ENCODE measurements at places on chromosomes 1 and 21. TPM values are rescaled to one million over a fixed set of nuclear protein-coding genes. Genes with fewer than 3 reads are reported as not detected.

The CENPL gene
- total RNA-seq, result 21.3 TPM

The KCNK2 gene
- total RNA-seq, result 0.49 TPM

The PLA2G2C gene
- total RNA-seq, result not detected

The SYT14 gene
- total RNA-seq, result 0.19 TPM

The CRNN gene
- total RNA-seq, result not detected

The S100A2 gene
- total RNA-seq, result 3.0 TPM

The CAMK2N1 gene
- 55.0 TPM for total RNA-seq

The TSSK3 gene
- total RNA-seq, result 2.5 TPM

The TNFSF4 gene
- total RNA-seq, result 1.3 TPM

The PRAMEF26 gene
- not detected for total RNA-seq

The REN gene
- total RNA-seq, result not detected

The GPR37L1 gene
- 0.07 TPM for total RNA-seq

The TP73 gene
- 11.7 TPM for total RNA-seq

The KDM5B gene
- total RNA-seq, result 62.7 TPM

DNA sequence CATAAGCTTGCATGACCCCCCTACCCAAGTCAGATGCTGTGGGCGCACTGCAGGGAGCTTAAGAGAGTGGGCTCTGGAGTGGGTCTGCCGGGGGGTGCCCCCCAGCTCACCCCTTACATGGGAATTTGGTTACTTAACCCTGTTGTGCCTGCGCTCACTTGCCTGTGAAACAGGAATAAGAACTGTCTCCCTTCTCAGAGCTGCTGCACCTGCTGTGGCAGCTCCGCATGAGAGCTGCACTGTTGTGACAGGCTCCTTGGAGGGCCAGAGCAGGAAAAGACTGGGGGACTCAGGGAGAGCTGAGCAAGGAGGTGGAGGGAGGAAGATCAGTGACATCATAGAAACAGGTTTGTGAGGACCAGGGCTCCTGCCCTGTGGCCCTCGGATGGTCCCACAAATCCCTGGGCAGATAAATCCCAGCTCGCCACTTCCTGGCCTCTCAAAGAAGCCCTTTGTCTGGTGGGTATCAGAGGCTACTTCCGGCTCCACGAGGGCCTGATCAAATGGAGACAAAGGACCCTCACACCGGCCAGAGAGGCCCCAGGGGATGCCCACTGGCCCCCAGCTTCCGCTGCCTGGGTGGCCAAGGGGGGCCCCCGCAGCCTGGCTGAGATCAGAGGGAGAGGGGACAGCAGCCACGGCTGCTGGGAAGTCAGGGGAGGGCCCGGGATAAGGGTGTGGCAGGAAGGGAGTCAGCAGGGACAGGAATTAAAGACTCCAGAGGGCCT lies 28.9 kb upstream of the LAPTM5 start:
- DNase-seq, result no peak
- H3K27ac ChIP-seq, result no peak overlapping the region
- H3K36me3 ChIP-seq, result no peaks in the 10 kb centered on the region
- peaks cover 9% of the 10 kb centered on the region for H3K4me1 ChIP-seq
- no peak overlapping the region for H3K4me3 ChIP-seq
- H3K27me3 ChIP-seq, result no peaks in the 10 kb centered on the region

- no peaks in the 10 kb centered on the region for H3K27me3 ChIP-seq
- no peaks in the 10 kb centered on the region for H3K36me3 ChIP-seq
- H3K4me1 ChIP-seq, result peaks cover 8% of the 10 kb centered on the region
- no peak overlapping the region for H3K27ac ChIP-seq
- H3K4me3 ChIP-seq, result no peak overlapping the region
Observed at GRCh38 chr1:24717887-24718650, 27.2 kb upstream of the CLIC4 start.

DNA sequence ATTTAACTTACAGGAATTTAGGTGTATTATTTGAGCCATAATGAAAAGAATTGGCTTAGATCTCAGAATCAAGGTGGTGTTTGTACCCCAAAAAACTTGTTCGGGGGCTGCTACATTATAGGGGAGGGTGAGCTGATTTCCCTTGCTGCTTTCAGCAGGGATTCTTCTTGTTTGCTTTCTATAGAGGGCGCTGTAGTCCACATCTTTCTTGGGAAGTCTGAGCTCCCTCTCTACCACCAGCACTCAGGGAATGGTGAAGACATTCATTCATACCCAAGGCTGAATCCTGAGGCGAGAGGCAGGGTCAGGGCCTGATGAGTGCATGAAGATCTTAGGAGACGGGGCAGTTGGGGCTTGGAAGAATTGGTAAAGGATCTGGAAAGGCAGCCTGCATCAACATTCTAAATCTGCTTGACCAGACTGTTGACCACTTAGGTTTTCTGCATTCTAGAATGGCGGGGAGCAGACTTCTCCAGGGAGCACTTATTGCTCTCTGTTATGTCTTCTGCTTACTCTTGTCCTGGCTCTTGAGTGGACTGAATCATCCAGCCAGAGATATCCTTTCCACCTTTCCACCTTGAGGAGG lies 18.9 kb downstream of the SPATA46 start:
- DNase-seq, result peak; percentile 61
- H3K4me3 ChIP-seq, result no peak overlapping the region
- H3K4me1 ChIP-seq, result no peaks in the 10 kb centered on the region
- no peaks in the 10 kb centered on the region for H3K36me3 ChIP-seq
- H3K27ac ChIP-seq, result no peak overlapping the region
- no peaks in the 10 kb centered on the region for H3K27me3 ChIP-seq

- H3K36me3 ChIP-seq, result no peaks in the 10 kb centered on the region
- H3K27me3 ChIP-seq, result no peaks in the 10 kb centered on the region
- no peak for DNase-seq
- H3K27ac ChIP-seq, result no peak overlapping the region
- no peak overlapping the region for H3K4me3 ChIP-seq
Observed at GRCh38 chr1:54160351-54160750, 7.6 kb upstream of the CDCP2 start.

- no peak for DNase-seq
- no peak overlapping the region for H3K4me3 ChIP-seq
- no peaks in the 10 kb centered on the region for H3K27me3 ChIP-seq
- H3K27ac ChIP-seq, result peak overlapping the region; percentile 88
Observed at GRCh38 chr1:243269461-243269801, 13.6 kb downstream of the SDCCAG8 start.

DNA sequence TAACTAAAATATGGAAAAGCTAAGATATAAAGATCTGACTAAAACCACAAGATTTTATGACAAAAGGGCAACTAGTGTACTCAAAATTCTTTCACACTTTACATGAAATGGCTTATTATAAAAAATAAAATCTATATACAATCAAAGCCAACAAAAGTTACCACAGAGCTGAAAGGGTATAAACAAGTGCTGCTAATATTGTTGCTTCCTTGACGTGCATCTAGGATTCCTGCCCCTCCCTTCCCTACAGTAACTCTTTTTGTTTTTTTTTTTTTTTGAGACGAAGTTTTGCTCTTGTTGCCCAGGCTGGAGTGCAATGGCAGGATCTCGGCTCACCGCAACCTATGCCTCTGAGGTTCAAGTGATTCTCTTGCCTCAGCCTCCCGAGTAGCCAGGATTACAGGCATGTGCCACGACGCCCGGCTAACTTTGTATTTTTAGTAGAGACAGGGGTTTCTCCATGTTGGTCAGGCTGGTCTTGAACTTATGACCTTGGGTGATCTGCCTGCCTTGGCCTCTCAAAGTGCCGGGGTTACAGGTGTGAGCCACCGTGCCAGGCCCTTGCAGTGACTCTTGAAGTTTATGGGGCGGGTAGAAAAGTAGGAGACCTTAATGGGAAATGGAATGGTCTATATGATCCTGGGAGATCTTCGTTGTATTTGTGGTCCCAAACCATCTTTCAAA lies 4.5 kb downstream of the SRSF4 start:
- no peaks in the 10 kb centered on the region for H3K36me3 ChIP-seq
- no peak for DNase-seq
- H3K27ac ChIP-seq, result peak overlapping the region; percentile 61
- no peak overlapping the region for H3K4me3 ChIP-seq

DNA sequence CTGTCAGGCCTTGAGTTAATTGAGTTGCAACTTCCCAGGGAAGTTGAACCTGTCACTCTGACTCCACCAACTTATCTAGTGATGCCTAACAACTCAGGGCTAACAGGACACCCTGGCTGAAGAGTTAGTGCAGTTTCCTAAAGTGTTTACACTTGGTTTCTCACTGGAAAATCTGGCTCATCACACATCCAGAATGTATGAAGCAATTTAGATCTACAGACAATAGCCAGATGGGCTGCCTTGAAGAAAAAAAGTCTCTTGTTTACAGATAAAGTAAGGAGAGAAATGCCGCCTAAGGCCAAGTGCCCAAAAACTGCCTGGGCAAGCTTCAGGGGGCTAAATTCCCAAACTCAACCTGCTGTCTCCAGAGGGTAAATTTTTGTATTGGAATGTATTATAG lies 446.3 kb upstream of the NCAM2 start:
- DNase-seq, result no peak
- H3K36me3 ChIP-seq, result no peaks in the 10 kb centered on the region
- H3K27me3 ChIP-seq, result no peaks in the 10 kb centered on the region

GRCh38 chr1:167825419-167826079 lies 88.4 kb downstream of the ADCY10 start:
- no peak overlapping the region for H3K27ac ChIP-seq
- DNase-seq, result no peak
- no peaks in the 10 kb centered on the region for H3K27me3 ChIP-seq
- no peak overlapping the region for H3K4me3 ChIP-seq
- H3K36me3 ChIP-seq, result no peaks in the 10 kb centered on the region
- peaks cover 23% of the 10 kb centered on the region for H3K4me1 ChIP-seq

DNA sequence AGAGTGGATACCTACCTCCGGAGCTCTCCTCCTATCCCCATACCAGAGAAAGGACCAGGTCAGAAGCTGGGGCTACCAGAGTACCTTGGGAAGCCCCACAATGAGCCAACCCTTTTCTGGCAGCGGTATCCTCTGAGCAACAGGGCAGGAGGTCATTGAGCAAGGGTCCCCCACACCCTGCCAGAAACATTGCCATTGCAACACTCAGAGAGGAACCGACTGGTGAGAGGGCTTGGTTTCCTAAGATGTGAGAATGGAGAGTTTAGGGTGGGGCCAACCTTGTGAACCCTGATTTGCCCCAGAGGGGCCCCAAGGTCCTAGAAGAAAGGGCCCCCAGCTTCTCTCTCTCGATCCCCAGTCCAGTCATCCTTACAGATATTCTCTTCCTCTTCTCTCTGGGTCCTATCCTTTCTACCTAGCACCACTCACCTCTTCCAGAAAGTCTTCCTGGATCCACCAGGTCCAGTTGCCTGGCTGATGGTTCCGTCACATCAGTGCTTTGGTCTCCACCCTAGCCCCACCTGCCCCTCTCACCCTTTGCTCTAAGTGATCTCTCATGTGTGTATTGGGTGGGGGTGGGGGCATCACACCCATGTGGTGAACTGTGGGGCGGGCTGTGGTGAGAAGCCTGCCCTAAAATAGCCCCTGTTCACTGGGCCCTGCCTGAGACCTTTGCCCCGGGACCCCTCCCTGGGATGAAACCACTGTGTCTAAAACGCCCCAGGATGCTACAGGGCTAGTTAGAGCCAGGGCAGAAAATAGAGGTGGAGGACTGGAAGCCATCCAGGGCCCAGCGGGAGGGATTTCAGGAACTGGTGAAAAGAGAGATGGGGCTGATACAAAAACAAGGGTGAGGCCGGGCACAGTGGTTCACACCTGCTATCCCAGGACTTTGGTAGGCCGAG lies 8.7 kb downstream of the FGR start:
- no peaks in the 10 kb centered on the region for H3K36me3 ChIP-seq
- no peak overlapping the region for H3K4me3 ChIP-seq
- H3K4me1 ChIP-seq, result no peaks in the 10 kb centered on the region
- H3K27ac ChIP-seq, result no peak overlapping the region
- H3K27me3 ChIP-seq, result no peaks in the 10 kb centered on the region

GRCh38 chr1:117051224-117052064 lies 8.7 kb upstream of the TTF2 start:
- no peaks in the 10 kb centered on the region for H3K27me3 ChIP-seq
- H3K4me1 ChIP-seq, result no peaks in the 10 kb centered on the region
- no peak for DNase-seq
- H3K27ac ChIP-seq, result no peak overlapping the region
- no peaks in the 10 kb centered on the region for H3K36me3 ChIP-seq

DNA sequence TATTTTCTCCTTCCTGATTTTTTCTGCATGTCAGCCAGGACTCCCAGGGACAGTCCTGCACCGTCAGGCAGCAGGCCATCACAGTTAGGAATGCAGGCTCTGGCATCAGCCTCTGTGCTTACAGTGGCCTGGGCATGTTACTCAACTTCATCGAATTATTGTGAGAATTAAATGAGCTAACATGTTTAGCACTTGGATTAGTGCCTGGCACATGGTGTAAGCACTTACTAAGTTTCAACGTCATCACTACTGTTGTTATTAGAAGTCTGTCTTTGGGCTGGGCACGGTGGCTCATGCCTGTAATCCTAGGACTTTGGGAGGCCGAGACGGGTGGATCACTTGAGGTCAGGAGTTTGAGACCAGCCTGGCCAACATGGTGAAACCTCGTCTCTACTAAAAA lies 45.1 kb downstream of the SCCPDH start:
- H3K36me3 ChIP-seq, result no peaks in the 10 kb centered on the region
- no peaks in the 10 kb centered on the region for H3K27me3 ChIP-seq
- no peak for DNase-seq
- H3K27ac ChIP-seq, result no peak overlapping the region

GRCh38 chr1:26361605-26362122 lies 7.7 kb upstream of the CRYBG2 start:
- H3K27me3 ChIP-seq, result no peaks in the 10 kb centered on the region
- H3K27ac ChIP-seq, result peak overlapping the region; percentile 92
- peaks cover 35% of the 10 kb centered on the region for H3K4me1 ChIP-seq
- no peaks in the 10 kb centered on the region for H3K36me3 ChIP-seq
- no peak overlapping the region for H3K4me3 ChIP-seq

- no peaks in the 10 kb centered on the region for H3K27me3 ChIP-seq
- H3K4me3 ChIP-seq, result no peak overlapping the region
- no peak overlapping the region for H3K27ac ChIP-seq
- DNase-seq, result no peak
Observed at GRCh38 chr1:1150100-1150499, 23.6 kb upstream of the TTLL10 start.

- no peaks in the 10 kb centered on the region for H3K36me3 ChIP-seq
- no peak for DNase-seq
- H3K4me3 ChIP-seq, result no peak overlapping the region
- H3K27ac ChIP-seq, result no peak overlapping the region
- no peaks in the 10 kb centered on the region for H3K27me3 ChIP-seq
Observed at GRCh38 chr1:99673315-99673714, 27.4 kb downstream of the PALMD start.

DNA sequence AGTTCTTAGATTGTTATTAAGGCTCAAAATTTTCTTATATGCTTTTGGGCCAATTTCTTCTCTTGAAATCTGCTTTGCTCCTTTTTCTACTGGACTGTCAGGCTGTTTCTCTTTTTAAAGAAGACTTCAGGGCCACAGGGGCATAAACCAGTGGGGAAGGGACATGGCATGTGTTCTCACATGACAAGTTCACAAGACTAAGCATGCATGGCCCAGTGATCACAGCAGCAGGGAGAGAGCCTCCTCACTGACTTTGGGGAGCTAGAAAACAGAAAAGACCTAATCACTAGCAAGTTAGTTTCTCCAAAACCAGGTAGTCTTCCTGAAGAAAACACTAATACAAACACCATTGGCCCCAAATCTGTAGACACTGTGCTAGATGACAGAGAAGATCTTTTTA lies 64.8 kb downstream of the RAB3GAP2 start:
- H3K4me3 ChIP-seq, result no peak overlapping the region
- no peaks in the 10 kb centered on the region for H3K27me3 ChIP-seq

GRCh38 chr21:26597031-26597430 lies 23.9 kb upstream of the CYYR1 start:
- H3K4me3 ChIP-seq, result no peak overlapping the region
- H3K27me3 ChIP-seq, result no peaks in the 10 kb centered on the region
- no peaks in the 10 kb centered on the region for H3K36me3 ChIP-seq
- H3K4me1 ChIP-seq, result no peaks in the 10 kb centered on the region

GRCh38 chr21:26471099-26471471 lies 102.0 kb downstream of the CYYR1 start:
- H3K27me3 ChIP-seq, result no peaks in the 10 kb centered on the region
- H3K36me3 ChIP-seq, result no peaks in the 10 kb centered on the region
- H3K4me1 ChIP-seq, result no peaks in the 10 kb centered on the region
- H3K4me3 ChIP-seq, result no peak overlapping the region
